Left lung (tissue), 14 donors: ENCODE measurements at places on chromosomes 16 and 17. TPM values are rescaled to one million over a fixed set of nuclear protein-coding genes. Genes with fewer than 3 reads are reported as not detected.

The NKD1 gene
- polyA plus RNA-seq = 46.9 TPM

The CD300LG gene
- polyA plus RNA-seq = 1.5 TPM

The BAIAP2 gene
- polyA plus RNA-seq = 45.3 TPM

The FBXO39 gene
- polyA plus RNA-seq = 0.31 TPM

DNA sequence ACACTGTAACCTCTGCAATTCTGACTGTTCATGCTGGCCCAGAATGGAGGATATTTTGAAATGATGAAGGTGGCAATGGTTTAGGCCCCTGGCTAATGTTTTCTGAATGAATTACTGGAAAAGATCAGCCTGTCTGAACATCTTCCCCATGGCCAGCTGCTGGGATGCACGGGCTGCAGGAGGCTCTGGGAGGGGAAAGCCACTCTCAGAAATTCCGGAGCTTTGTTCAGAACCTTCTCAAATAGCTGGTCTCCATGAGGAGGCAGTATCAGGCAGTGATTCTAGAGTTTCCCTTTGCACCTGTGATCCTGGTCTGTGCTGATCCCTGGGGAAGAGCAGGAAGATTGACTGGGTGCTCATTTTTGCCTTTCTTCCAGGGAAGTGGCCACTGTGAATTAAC is 5.0 kb downstream of the SLC6A2 start:
- no peak for DNase-seq

GRCh38 chr16:70381604-70382342 is 35.1 kb downstream of the DDX19A start:
- no peak for DNase-seq

DNA sequence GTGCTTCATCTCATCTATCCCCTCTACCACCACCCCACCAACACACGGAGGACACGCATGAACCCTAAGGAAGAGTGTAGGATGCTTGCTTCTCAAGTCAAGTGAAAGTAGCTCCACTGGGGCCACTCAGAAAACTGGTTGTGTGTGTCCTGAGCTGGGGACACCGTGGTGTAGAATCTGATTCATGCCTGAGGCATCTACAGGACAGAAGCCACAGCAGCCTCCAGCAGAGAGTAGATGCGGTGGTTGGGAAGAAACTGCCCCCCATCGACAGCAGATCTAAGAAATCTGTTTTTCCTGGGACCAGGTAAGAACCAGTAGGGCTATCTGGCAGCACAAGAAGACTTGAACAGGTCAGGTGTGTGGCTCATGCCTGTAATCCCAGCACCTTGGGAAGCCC is 51.9 kb upstream of the HLF start:
- DNase-seq = no peak
